ENCODE measurements at places on chromosomes 2 and 18.

DNA sequence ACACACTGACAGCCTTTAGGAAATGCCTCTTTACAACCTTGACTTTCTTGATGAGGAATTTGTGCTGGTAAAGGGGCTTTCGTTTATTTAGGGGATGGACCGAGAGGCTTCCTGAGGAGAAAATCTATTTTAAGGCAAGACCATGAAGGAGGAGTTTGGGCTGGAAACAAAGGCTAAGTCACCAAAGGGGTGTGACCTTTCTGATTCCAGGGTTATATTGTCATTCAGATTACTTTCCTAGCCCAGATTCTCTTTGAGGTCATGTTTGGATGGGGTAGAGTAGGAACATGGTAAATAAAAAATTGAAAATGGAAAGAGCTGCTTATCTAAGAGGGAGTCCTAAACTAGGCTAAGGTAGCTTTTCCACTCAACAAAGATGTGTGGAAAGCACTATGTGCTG, 77.1 kb upstream of the UGP2 start:
- no peak for DNase-seq

DNA sequence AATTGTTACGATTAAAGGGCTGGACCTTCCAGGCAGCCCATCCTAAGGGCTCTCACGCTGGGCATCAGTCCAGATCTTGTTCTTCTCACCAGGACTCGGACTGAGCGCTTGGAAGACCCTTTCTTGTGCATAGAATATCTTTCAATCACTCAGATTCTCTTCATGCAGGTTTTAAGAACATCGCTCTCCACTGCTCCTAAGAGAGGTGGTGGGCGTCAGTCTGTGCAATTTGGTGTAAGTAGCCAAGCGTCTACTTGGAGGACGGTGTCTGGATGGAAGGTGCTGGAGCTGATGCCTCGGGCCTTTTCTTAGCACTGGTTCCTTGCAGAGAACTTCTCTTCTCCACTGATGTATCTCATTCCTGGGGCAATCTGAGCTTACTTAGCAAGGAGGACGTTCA, 68.7 kb downstream of the ASB1 start:
- no peak for DNase-seq

DNA sequence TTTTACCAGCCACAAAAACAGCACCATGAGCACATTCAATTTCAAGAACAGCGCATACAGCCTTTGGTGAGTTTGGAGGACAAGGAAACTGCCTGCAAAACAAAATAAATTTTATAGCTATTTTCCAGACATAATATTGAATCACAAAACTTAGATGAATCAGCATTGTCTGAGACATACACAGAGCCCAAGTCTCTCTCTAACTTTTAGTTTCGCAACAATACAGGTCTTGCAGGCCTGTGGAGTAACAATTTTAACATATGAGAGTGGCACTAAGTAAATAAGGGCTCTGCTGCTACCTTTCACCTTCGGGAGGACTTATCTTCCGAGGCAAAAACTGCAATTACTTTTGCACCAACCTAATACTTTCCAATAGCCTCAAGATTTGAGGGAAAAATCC, 56.1 kb upstream of the PEX13 start:
- no peak for DNase-seq

GRCh38 chr2:46018773-46019591, 278.2 kb upstream of the EPAS1 start:
- no peak for DNase-seq

DNA sequence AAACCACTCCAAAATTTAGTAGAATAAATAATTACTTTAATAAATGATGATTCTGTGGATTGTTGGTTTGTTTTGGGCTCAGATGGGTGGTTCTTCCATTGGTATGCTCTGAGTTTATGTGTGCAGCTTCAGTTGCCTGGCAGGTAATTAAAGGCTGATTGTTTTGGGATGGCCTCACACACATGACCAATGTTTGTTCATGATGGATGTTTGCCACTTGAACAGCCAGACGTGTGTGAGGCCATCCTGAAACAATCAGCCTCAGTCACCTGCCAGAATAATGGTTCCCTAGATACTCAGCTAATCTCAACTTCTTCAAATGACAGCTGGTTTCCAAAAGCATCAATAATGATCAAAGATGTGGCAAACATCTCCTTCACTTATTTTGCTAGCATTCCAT, 352.5 kb upstream of the GULP1 start:
- no peak for DNase-seq

- DNase-seq = no peak
These were observed 284.7 kb upstream of the CWC22 start for GRCh38 chr2:180291552-180292421.

DNA sequence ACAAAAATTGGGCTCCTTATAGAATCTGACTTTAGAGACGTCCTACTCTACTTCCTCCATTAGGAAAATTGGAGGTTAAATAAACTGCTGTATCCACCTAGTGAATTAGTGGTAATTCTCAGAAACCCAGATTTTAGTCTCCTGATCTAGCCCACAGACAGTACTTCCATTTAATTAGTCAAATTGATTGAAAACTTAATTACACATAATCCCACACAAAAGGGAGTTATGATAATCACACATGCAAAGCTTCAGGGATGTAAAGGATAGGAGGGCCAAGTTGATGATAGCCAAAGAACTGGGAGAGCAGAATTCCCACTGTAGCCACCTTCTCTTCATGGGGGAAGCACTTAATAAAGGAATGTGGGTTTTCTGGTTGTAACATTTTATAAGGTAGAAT, 471.9 kb downstream of the TMEM182 start:
- no peak for DNase-seq
